Activated naive CD4-positive, alpha-beta T cell treated with anti-CD3 and anti-CD28 coated beads, Interleukin-2, amount 10 ng/mL, durations not matched to agents 7 days and 5 days (primary cell): ENCODE measurements at places on chromosomes 1 and 21.

GRCh38 chr1:205458777-205459566, 3.1 kb upstream of the BLACAT1 start:
- peak; percentile 74 for DNase-seq

DNA sequence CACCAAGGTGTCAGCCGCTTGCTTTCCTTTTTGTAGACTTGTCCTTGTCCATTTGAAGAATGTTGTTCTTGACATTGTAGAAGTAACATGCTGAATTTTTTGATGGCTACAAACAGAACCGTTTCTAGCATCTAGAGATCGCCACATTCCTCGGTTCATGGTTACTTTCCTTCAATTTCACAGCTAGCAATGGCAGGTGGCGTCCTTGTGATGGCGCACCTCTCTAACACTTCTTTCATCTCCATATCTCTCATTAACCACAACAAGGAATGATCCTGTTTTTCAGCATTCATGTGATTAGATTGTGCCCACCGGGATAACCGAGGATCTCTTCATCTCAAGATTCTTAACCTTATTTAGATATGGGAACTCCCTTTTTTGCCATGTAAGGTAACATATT, 2129.8 kb downstream of the NCAM2 start:
- DNase-seq: no peak

- DNase-seq: no peak
These were observed 17.3 kb downstream of the CD58 start for GRCh38 chr1:116553386-116554115.

GRCh38 chr1:209710847-209711246, 6.2 kb downstream of the HSD11B1 start:
- no peak for DNase-seq

DNA sequence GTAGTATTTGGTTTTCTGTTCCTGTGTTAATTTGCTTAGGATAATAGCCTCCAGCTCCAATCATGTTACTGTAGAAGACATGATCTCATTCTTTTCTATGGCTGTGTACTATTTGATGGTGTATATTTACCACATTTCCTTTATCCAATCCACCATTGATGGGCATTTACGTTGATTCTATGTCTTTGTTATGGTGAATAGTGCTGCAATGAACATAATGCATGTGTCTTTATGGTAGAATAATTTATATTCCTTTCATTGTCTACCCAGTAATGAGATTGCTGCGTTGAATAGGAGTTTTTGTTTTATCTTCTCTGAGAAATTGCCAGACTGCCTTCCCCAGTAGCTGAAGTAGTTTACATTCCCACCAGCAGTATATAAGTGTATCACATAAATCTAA, 538.8 kb downstream of the LRRIQ3 start:
- DNase-seq: no peak

DNA sequence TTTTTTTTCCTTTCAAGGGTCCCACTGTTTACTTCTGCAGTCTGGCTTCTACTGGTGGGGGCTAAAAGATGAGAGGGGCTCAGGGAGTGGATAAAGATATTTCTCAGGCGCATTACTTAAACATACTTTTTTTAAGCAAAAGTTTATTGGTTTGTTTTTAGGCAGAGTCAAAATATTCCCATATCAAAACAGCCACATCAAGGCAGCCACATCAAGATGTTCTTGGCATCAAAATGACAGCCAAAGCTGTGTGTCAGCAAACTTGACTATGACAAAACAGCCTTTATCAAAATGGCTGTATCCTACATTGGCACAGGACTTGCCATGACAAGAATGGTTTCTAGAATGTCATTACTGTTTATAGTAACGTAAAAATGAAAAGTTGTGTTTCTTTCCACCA, 22.1 kb upstream of the RASAL2 start:
- no peak for DNase-seq
